ENCODE measurements at places on chromosomes 16 and 17.
A peak's percentile ranks its signal among the peaks of the same experiment; 100 is the strongest.

GRCh38 chr16:3574195-3574594 is 3.0 kb downstream of the NLRC3 start:
- DNase-seq = no peak

DNA sequence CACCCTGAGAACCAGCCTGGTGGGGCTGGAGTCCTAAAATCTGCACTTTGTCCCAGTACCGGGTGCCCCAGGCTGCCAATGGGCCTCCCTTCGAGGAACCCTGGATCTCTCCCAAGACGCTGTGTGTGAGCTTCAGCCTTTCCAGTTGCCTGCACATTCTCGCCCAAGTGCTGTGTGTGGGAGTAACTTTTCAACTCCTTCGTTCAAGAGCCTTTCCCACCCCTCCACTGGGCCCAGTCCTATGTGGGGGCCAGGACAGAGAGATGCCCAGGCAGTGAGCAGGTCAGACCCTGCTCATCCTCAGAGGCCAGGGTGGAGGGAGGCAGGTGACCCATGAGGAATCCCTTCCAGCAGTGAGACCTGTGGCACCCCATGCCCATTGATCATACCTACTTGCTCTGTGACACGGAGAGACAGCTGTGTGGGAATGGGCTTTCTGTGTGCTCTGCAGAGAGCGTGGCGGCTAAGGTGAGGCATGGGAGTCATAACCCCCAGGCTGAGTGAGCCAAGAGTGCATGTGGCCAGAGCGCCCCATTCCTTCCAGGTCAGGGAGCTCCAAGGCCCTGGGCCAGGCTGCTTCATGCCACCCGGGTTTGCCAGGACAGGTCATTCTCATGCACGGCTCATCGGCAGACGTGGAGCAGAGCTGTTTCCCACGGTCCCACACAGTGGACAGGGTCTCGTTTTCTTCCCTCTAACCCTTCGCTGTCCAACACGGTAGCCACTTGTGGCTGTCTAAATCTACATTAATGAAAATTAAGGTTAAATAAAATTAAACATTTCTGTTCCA is 154.4 kb downstream of the CLEC16A start:
- no peak for DNase-seq

GRCh38 chr17:55710829-55711496 is 11.7 kb downstream of the TMEM100 start:
- no peak for DNase-seq

DNA sequence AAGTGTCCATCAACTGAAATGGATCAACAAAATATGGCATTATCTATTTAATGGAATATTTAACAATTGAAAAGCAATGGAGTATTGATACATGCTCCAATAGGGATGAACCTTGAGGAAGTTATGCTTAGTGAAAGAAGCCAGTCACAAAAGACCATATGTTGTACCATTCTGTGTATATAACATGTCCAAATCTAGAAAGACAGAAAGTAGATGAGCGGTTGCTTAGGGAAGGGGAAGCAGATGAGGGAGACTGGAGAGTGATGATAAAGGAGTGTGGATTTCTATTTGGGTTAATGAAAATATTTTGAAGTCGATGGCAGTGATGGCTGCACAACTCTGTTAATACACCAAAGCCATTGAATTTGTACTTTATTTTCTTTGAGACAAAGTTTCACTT is 8.5 kb upstream of the ERN1 start:
- no peak for DNase-seq

GRCh38 chr16:20873331-20873730 is 26.8 kb downstream of the DCUN1D3 start:
- DNase-seq = no peak

DNA sequence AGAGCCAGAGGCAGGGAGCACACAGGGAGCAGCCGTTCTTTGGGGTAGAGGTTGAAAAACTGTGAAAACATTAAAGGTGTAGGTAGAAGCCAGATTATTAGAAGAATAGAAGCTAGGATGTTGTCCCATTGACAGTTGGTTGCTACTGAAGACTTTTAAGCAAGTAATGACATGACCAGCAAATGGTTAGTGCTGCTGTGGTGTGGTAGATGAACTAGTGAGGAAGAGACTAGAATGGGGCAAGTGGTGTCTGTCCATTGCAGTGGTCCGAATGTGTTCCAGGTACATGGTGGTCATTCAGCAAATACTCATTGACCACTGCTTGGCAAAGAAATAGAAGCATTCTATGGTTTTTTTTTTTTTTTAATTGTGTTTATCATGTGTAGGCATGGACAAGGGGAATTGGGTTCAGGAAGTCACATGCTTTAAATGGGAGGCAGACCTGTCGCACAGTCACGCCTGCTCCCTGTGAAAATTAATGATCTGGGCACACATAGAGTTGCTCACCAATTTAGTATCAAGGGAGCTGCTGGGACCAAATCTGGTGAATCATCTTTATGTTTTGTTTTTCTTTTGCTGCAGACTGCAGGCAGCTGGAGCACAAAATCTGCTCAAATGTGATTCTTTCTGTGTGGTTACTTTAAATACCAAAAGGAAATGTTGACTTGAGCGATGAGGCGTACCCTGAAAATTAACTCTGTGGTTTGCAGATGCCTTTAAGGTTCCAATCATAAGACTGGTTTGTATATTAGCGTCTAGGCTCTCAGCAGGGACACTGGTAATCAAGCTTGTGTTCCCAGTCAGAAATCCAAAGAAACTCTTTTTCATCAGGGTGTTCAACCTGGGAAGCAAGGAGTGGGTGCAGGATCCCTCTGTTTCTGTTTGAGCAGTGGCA is 30.7 kb downstream of the YPEL2 start:
- DNase-seq = no peak

- no peak for DNase-seq
These were observed 17.4 kb downstream of the RPA1 start for GRCh38 chr17:1847191-1847590.

DNA sequence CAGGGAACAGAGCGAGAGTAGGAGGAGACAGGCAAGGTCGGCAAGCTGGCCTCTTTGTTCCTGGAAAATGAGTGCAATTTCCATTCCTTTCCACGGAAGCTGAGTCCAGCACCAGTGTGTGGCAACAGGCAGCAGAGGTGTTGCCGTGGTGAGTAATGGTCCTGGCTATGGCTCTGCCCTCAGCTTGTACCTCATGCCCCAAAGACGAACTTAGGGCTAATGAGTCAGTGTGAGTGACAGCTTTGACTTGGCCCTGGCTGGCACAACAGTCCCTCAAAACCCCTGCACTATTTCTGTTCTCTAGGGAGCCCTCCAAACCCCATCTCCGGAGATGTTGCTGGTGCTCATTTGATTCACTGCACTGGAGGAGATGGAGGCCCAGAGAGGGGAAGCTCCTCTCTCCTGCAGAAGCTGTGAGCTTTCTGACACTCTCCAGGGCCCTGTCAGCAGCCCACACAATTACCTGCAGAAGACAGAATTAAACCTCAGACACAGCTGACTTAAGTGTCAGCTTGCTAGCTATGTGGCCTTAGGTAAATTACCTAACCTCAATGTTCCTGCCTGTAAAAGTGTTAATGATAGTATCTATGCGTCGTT is 129.9 kb downstream of the TMEM132E start:
- DNase-seq = no peak

DNA sequence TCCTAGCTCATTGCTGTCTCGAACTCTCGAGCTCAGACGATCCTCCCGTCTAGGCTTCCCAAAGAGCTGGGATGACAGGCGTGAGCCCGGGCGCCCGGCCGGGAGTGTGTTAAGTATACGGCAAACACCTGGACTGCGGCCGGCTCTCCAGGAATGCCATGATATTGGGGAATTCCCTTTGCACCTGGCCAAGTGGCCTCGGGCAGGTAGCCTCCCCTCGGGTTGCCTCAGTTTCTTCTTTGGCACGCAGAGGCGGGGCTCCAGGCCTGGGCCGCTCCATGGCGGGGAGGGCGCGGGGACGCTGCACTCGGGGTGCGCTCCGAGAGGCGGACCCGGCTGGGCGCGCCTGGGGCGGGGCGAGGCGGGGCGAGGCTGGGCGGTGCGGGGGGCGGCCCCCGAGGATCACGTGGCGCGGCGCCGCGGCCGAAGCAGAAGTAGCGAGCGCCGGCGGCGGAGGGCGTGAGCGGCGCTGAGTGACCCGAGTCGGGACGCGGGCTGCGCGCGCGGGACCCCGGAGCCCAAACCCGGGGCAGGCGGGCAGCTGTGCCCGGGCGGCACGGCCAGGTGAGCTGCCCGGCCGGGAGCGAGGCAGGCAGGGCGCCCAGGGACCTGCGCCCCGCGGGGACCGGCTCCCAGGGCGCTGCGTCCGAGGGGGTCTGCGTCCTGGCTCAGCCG is at the start of gene PLCG2:
TSS of gene PLCG2 (plus strand) at position 431 of the 675 bp plus-strand sequence. CDS start 6,699 bp downstream, outside the sequence.
- DNase-seq = peak; percentile 94

GRCh38 chr16:54454616-54455015 is 168.0 kb upstream of the IRX3 start:
- no peak for DNase-seq

DNA sequence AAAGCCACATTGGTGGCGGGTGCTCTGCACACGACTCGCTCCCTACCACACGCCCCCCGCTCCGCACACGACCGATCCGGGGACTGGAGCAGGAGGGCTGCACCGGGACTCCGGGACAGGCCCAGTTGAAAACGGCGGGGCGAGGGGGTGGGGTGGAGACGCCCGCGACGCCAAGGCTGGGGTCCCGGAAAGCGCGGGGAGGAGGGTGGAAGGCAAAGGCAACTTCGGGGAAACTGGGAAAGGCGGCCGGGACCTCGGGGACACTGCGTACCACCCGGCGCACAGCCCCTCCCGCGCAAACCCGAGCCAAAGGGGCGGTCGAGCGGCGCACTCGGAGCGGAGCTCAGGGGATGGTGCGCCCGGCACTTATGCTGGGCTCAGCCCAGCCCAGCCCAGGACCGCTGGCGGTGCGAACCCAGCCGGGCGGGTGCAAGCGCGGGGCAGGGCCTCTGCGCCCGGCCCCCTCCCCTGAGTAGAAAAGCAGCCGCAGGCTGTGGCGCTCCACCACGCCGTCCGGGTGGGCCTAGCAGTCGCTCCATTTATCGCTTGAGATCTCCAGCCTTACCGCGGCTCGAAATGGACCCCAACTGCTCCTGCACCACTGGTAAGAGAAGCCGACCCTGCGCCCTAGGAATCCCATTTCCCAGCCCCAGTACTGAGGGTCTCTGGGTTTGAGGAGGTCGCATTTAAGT is at the start of gene MT1M:
TSS of gene MT1M (plus strand) at position 504 of the 692 bp plus-strand sequence. CDS start at position 577, 73 bp downstream.
- peak; percentile 86 for DNase-seq
